ENCODE measurements at places on chromosomes 1 and 21.
A peak's percentile ranks its signal among the peaks of the same experiment; 100 is the strongest.

DNA sequence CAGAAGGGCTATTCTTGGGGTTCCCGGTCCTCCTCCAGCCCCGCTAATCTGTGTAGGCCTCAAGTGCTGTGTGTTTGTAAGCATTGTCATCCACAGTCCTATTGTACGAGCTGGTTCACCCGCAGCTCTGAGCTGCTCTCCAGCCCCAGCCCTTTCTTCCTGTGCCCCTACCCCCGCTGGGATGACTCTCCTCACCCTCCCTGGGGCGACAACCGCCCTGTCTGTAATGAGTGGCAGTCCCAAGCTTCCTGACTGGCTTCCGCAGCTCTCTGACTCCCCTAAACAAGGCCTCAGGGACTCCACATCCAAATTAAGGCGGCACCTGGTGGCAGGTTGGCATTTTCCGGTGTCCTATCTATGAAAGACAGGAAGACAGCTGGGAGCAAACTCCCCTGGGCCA is 45.8 kb downstream of the TFF3 start:
- DNase-seq = no peak

GRCh38 chr1:4636644-4637380 is 17.6 kb upstream of the AJAP1 start:
- DNase-seq = no peak

DNA sequence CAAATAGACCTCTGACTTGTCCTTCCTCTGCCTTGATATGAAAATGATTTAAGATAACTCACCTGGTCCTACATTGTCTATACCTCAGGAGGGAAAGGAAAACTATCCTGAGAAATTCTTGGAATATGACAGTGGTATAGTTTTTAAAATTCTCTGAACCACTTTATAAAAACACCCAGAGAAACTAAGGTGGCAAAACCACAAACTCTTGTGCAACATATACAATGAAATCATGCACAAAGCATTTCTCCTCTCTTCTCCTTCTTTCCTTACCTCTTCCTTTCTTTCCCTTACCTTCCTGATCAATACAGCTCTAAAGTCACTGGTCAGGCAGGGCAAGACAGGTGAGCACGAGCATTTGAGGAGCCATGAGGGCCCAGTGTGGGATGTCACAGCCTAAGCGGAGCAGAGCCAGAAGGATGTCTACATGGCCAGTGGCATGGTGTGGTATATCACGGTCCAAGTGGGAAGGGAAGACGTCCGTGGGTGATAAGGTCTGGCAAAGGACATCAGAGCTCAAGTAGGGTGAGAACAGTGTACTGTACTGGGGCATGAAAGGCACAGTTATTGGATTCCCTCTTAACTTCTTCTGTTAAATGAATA is 543.3 kb downstream of the DPYD start:
- DNase-seq = no peak

- DNase-seq = no peak
These were observed 83.3 kb downstream of the SYT14 start for GRCh38 chr1:210021145-210021860.

DNA sequence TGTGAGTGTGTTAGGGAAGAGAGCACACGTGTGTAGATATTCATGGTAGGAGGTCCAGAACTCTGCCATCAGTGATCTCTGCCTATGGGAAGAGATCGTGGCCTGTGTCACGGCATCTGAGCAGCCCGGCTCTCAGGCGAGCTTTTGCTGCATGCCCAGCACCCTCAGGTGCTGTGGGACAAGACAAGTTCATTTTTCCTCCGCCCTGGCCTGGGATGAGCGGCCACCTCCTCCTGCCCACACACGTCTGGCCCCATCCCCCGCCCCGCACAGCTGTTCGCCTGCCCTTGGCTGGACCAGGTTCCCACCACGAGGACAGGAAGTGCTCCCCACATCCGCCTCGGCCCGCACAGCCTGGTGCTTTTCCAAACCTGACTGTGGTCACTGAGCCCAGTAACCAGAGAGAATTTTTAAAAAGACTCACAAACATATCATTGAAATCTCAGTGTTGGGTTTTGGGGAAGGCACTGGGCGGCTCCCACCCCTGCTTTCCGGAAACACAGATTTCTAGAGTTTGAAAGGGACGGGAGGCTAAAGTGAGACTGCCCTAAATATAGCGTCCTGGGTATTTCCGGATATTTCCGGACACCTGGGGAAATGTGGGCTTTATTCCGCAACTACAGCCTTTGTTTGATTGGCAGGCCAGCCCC is 18.0 kb downstream of the BMP8A start:
- peak; percentile 43 for DNase-seq

- DNase-seq = no peak
These were observed 22.3 kb upstream of the NR5A2 start for GRCh38 chr1:200005165-200005564.

DNA sequence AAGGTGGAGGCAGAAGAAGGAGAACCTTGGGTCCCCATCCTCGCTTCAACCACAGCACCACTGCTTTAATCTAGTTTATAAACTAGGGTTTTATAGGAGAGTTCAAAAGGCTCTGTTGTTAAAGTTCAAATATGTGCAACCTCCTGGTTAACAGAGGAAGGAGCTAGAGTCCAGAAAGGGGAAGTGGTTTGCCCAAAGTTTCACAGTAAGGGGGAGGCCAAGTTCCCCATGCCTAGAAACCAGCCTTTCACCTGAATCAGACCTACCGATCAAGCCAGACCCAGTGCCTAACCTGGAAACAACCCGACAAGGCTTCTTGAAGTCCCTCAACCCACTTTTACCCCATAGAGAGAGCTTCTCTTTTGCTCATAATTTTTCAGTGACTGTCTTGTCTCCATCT is 106.5 kb downstream of the PLPP3 start:
- no peak for DNase-seq

DNA sequence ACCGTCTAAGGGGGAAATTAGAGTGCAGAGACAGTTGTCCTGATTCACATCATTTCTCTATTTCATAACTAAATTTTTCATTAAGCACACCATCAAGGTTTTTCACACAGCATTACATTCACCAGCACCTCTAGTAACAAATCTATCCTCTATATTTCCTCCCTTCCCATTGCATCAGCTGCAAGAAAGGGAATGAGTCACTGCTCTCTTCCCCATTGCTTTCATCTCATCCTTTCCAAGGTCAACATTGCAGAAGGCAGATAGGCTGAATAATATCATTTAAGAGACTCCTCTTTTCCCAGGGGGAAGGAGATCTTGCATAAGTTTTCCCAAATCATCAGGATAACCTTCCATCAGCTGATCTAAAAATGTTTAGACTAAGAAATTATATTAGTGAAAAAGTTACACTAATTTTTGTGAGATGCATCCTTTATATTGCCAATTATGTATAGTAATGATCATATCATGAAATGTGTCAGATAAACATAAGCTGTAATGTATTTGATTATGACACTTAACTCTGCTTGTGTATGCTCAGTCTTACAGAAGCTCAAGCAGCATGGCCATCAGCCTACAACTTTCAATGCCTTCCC is 4.3 kb downstream of the INTS7 start:
- DNase-seq = no peak

- DNase-seq = no peak
These were observed 12.1 kb upstream of the ZDHHC18 start for GRCh38 chr1:26814377-26814776.

GRCh38 chr1:3352952-3353331 is 101.5 kb upstream of the ARHGEF16 start:
- no peak for DNase-seq

- no peak for DNase-seq
These were observed 289.0 kb upstream of the VAMP3 start for GRCh38 chr1:7482077-7482476.

DNA sequence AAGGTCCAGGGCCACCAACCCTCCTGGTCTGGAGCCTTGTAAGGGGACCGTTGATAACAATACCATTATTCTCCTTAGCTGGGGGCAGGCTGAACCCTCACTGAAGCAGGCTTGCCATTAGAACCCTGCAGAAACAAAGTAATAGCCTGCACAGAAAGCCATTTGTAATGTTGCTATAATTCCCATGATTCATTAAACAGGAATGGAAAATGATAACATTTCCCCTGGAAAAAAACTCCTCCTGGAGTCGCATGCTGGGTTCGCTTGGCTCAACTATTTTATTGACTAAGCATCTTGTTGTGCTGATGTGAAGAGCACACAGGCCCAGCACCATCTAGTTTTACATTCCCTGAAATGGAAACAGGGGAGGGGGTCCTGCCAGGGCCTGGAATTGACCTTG is 155.6 kb upstream of the CSF3R start:
- no peak for DNase-seq

Data from stimulated activated CD8-positive, alpha-beta memory T cell treated with anti-CD3 and anti-CD28 coated beads, Interleukin-4, amount 100 ng/mL, for 48 hours (primary cell).